CD4-positive, CD25-positive, alpha-beta regulatory T cell (primary cell): ENCODE measurements at places on chromosomes 7 and 10. TPM values are rescaled to one million over a fixed set of nuclear protein-coding genes. Genes with fewer than 3 reads are reported as not detected.

DNA sequence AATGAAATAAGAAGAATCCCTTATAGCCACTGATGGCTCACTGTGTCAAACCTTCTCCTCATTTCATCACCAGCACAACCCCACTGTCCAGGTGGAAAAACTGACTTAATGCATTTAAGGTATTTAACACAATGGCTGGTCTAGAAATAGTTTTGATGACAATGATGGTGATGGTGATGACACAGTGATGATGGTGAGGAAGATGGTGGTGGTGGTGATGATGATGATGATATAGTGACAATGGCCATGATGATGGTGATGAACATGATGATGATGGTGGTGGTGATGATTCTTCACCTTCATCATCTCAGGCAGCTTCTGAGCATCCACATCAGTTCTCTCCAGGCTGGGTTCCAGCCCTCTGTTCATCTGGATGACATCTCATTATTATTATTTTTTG lies 186.6 kb downstream of the TCERG1L start:
- DNase-seq, result no peak
- no peaks in the 10 kb centered on the region for H3K27me3 ChIP-seq
- no peak overlapping the region for H3K4me3 ChIP-seq
- H3K36me3 ChIP-seq, result no peaks in the 10 kb centered on the region

- no peaks in the 10 kb centered on the region for H3K4me1 ChIP-seq
- no peaks in the 10 kb centered on the region for H3K36me3 ChIP-seq
- DNase-seq, result no peak
- H3K4me3 ChIP-seq, result no peak overlapping the region
- H3K27ac ChIP-seq, result no peak overlapping the region
- H3K27me3 ChIP-seq, result peaks cover 1% of the 10 kb centered on the region
Measured at GRCh38 chr7:25037325-25037724, 57.3 kb upstream of the OSBPL3 start.

Gene PTF1A
- not detected for total RNA-seq

DNA sequence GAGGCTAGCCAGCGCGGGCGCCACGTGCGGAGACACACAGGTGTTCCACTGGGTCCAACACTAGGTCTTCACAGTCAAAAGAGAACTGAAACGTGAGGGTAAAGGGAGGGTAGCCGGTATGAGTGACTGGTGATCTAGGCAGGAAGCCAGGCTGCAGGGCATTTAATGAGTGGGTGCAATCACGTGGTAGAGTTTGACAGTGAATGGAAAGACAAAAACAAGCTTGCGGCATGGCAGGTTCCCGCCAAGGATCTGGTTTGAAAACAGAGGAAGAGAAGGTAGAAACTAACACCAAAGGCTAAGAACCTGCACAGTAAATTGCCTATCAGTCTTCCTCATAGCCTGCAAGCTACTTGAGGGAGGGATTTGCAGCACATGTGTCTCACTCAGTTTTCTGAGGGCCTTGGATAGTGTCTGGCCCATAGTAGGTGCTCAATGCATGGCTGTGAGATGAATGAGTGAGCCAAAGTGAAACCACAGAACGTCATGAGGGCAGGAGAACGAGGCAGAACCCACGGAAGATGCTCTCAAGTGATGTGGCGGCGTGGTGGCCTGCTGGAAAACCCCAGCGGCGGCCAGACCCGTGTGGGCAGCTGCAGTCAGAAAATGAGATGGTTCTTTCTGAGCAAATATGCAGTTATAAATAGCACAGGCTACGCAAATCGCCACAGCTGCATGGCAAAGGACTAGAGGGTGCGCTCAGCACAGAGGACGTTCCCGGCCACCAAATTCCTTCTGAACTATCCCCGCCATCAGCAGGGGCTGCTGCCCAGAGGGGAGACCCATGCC lies 183.6 kb upstream of the NFE2L3 start:
- peak overlapping the region; percentile 81 for H3K4me3 ChIP-seq
- peak overlapping the region; percentile 61 for H3K27ac ChIP-seq
- H3K36me3 ChIP-seq, result no peaks in the 10 kb centered on the region
- no peaks in the 10 kb centered on the region for H3K27me3 ChIP-seq

GRCh38 chr10:124348801-124349200 lies 69.9 kb downstream of the OAT start:
- H3K27me3 ChIP-seq, result no peaks in the 10 kb centered on the region
- no peak overlapping the region for H3K27ac ChIP-seq

Gene AMZ1
- total RNA-seq, result 1.8 TPM

DNA sequence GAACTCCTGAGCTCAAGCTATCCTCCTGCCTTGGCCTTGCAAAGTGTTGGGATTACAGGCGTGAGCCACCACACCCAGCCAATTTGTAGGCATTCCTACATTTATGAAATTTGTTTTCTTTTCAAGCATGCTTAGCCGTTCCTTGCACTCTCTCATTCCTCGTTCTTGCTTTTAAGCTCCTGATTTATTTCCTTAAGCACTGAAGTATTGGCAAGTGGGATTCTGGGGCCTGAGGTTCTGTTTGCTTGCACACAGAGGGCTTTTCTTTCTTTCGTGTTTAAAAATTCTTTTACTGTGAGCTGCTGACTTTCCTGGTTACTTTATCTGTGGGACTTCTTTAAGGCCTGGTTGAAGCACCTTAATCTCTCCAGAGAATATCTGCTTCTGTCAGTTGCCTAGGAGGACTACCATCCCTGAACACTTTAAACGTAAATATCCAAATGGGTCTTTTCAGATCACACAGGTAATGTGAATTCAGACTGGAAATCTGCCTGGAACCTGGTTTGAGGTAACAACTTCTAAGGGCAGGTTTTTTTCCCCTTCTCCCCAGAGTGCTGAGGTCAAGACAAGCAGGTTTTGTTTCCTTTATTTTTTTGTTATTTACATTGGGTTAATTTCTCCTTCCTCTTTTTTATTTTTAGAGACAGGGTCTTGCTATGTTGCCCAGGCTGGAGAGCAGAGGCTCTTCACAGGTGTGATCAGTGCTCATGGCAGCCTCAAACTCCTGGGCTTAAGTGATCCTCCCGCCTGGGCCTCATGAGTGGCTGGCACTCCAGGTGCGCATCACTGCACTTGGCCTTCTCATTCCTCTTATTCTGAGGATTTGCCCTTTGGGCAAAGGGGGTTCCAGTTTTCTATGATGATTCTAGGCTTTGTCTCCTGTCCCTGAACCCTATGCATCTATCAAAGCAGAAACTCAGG lies 102.9 kb downstream of the PFKFB3 start:
- H3K36me3 ChIP-seq, result no peaks in the 10 kb centered on the region
- H3K27me3 ChIP-seq, result no peaks in the 10 kb centered on the region
- no peak for DNase-seq
- peaks cover 2% of the 10 kb centered on the region for H3K4me1 ChIP-seq

GRCh38 chr7:36285276-36285675 lies 104.4 kb upstream of the ANLN start:
- peaks cover 47% of the 10 kb centered on the region for H3K4me1 ChIP-seq
- H3K4me3 ChIP-seq, result no peak overlapping the region
- no peaks in the 10 kb centered on the region for H3K27me3 ChIP-seq
- DNase-seq, result no peak

DNA sequence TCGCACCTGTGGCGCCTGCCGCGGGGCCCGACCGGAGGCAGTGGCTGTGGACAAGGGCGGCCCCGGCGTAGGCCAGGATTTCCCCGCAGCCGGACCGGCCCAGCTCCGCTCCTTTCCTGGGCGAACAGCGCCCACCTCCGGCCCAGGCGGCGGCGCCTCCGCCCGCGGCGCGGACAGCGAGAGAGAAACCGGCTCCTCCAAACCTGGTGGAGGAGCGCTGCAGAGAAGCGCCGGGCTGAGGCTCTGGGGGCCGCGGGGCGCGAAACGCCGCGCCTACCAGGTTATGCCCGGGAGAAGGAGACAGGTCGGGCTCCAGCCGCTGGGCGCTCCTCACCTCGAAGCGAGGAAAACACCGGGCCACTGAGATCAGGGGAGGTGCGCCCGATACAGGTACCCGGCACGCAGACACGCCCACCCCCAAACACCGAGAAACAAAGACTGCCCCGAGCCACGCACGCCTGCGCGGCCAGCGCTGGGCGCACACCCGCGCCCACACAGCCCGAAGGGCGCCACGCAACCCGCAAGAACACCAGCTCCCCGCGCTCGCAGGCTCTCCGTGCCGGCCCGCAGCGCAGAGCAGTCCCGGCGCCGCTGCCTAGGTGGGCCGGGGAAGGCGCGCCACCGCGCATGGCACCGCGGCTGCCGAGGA lies 3.3 kb downstream of the GRID1 start:
- no peak overlapping the region for H3K27ac ChIP-seq
- DNase-seq, result no peak
- H3K4me1 ChIP-seq, result peaks cover 18% of the 10 kb centered on the region
- H3K4me3 ChIP-seq, result no peak overlapping the region
- peaks cover 9% of the 10 kb centered on the region for H3K27me3 ChIP-seq

GRCh38 chr7:111869280-111869679 lies 307.0 kb upstream of the IMMP2L start:
- H3K4me1 ChIP-seq, result no peaks in the 10 kb centered on the region
- H3K36me3 ChIP-seq, result no peaks in the 10 kb centered on the region
- no peaks in the 10 kb centered on the region for H3K27me3 ChIP-seq
- DNase-seq, result no peak
- no peak overlapping the region for H3K4me3 ChIP-seq
- H3K27ac ChIP-seq, result no peak overlapping the region

Gene THSD7A
- total RNA-seq, result 0.02 TPM

DNA sequence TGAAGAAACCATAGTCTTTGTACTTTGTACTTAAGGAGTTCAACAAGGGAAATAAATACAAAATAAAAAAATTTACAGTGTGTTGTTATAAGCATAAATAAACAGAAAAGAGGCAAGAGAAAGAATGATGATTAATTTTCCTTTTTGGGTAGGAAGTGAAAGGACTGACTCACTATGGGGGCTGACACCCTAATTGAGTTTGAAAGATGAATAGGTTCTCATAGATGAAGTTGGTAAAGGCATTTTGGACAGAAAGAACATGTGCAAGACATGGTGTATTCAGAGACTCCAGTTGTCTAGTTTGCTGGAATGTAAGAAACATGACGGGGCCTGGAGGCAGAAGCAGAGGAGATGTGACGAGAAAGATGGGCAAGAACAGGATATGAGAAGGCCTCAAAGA lies 83.7 kb downstream of the VPS50 start:
- no peak overlapping the region for H3K27ac ChIP-seq
- DNase-seq, result no peak
- no peaks in the 10 kb centered on the region for H3K27me3 ChIP-seq
- no peaks in the 10 kb centered on the region for H3K4me1 ChIP-seq
- peaks cover 26% of the 10 kb centered on the region for H3K36me3 ChIP-seq

GRCh38 chr7:151877911-151878835 lies 1.3 kb upstream of the PRKAG2 start:
- no peaks in the 10 kb centered on the region for H3K27me3 ChIP-seq
- peak overlapping the region; percentile 31 for H3K4me3 ChIP-seq
- H3K27ac ChIP-seq, result peak overlapping the region; percentile 75
- DNase-seq, result no peak
- no peaks in the 10 kb centered on the region for H3K36me3 ChIP-seq
- H3K4me1 ChIP-seq, result peaks cover 19% of the 10 kb centered on the region

Gene CTAGE4
- total RNA-seq, result 3.8 TPM

- H3K27me3 ChIP-seq, result peaks cover 10% of the 10 kb centered on the region
- H3K4me3 ChIP-seq, result no peak within 1 kb of the TSS
- DNase-seq, result no peak
- H3K27ac ChIP-seq, result no peak within 1 kb of the TSS
- peaks cover 6% of the 10 kb centered on the region for H3K4me1 ChIP-seq
Measured at GRCh38 chr7:4958477-4959301, at the start of gene MMD2. Gene MMD2 (minus strand): TSS chr7:4959187. CDS start chr7:4959017, 170 bp downstream.

DNA sequence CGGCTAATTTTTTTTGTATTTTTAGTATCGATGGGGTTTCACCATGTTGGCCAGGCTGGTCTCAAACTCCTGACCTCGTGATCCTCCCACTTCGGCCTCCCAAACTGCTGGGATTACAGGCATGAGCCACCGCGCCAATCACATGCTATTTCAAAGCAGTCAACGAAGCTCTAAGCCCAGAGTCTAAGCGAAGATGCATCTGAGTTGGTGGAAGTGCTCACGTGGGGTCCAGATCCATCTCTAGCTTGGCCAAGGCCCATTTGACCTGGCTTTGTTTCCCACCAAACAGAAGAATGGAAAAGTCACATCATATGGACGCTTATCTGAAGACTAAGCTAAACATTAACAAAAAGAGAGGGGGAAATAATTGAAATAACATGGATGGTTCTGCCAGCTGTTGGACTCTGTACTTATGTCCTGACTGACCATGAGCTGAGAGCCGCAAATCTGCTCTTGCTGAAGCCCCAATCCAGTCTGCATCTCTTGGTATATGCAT lies 3.8 kb upstream of the GTF2I start:
- H3K27ac ChIP-seq, result no peak overlapping the region
- DNase-seq, result no peak
- peaks cover 32% of the 10 kb centered on the region for H3K4me1 ChIP-seq
- no peaks in the 10 kb centered on the region for H3K36me3 ChIP-seq

Gene EEF1AKMT2
- 15.9 TPM for total RNA-seq

- H3K4me3 ChIP-seq, result no peak overlapping the region
- no peaks in the 10 kb centered on the region for H3K4me1 ChIP-seq
- H3K27me3 ChIP-seq, result no peaks in the 10 kb centered on the region
Measured at GRCh38 chr10:77071001-77071511, 566.6 kb downstream of the KCNMA1 start.

Gene UTF1
- total RNA-seq, result not detected

GRCh38 chr7:37068902-37069301 lies 344.6 kb upstream of the AOAH start:
- no peaks in the 10 kb centered on the region for H3K4me1 ChIP-seq
- H3K4me3 ChIP-seq, result no peak overlapping the region
- no peak overlapping the region for H3K27ac ChIP-seq

Gene WDR86
- total RNA-seq, result 4.8 TPM

GRCh38 chr10:110003524-110003885 lies 4.3 kb upstream of the ADD3 start:
- peaks cover 4% of the 10 kb centered on the region for H3K4me1 ChIP-seq
- no peak for DNase-seq
- H3K4me3 ChIP-seq, result no peak overlapping the region

Gene CALHM2
- 26.1 TPM for total RNA-seq

GRCh38 chr10:1130226-1130625 lies 74.0 kb downstream of the WDR37 start:
- no peaks in the 10 kb centered on the region for H3K4me1 ChIP-seq
- H3K36me3 ChIP-seq, result peaks cover 59% of the 10 kb centered on the region
- H3K27ac ChIP-seq, result no peak overlapping the region
- H3K4me3 ChIP-seq, result no peak overlapping the region
- no peak for DNase-seq
- H3K27me3 ChIP-seq, result no peaks in the 10 kb centered on the region

- H3K27me3 ChIP-seq, result no peaks in the 10 kb centered on the region
- peak; percentile 86 for DNase-seq
- H3K4me3 ChIP-seq, result peak overlapping the region; percentile 26
- H3K27ac ChIP-seq, result no peak overlapping the region
- H3K4me1 ChIP-seq, result peaks cover 6% of the 10 kb centered on the region
Measured at GRCh38 chr10:6239213-6239991, 36.7 kb downstream of the PFKFB3 start.
